ENCODE measurements at places on chromosomes 2 and 18.

- no peak for DNase-seq
Measured at GRCh38 chr2:73979021-73979420, 5.7 kb upstream of the TET3 start.

DNA sequence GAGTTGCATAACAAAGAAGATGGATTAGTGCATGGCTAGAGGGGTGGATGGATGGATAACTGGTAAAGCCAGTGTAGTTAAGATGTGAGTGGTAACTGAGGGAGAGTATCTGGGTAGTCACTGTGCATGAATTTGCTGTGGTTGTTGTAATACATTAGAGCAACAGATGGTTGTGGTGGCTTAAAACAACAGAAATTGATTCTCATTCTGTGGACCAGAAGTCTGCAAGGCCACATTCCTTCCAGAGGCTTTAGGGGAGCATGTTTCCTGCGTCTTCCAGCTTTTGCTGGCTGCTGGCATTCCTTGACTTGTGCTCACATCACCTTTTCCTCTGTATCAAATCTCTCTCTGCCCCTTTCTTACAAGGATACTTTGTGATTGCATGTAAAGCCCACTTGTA, 155.4 kb downstream of the ASB1 start:
- no peak for DNase-seq

GRCh38 chr2:96109931-96110511, 6.3 kb downstream of the ADRA2B start:
- no peak for DNase-seq

GRCh38 chr2:141393214-141393545, 737.6 kb downstream of the LRP1B start:
- DNase-seq = no peak

DNA sequence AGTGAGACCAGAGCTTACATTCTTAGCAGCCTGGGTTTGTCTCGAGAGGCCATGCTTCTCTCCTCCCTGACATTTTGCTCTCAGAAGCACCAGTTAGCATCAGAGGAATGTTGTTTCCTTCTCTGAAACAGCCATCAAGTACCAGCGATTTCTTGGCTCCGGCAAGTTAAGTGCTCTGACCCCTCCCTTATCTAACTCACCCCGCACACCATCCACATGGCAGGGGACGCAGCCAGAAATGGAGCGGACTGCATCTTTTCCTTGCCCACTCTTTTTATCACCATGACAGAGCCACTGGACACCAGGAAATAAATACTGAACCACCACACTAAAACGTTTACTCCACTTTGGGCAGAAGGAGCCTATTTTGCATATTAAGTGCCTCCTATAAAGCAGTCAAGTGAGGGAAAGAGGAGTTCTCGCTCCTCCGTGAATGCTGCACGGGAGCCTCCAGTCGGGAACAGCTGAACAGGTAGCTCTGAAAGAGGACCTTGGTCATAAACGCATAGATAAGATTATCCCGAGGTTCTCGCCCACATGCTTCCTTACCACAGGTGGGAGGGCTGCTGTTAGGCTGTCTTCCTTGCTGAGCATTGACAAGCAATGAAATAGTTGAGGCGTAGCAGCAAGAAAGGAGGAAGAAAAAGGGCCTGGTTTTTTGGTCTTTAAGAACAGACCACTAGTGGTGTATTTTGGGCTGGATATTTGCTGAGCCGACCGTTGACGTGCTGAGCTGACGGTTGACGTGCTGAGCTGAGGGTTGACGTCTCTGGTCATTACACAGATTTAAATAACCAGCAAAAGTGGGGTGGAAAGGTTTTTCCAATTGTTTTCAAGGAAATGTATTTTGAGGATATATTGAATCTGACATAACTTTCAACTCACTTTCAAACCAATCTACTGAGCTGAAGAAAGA, 71.4 kb upstream of the ITGB6 start:
- no peak for DNase-seq

- DNase-seq = peak; percentile 58
Measured at GRCh38 chr2:190786404-190787166, 94.0 kb upstream of the GLS start.

DNA sequence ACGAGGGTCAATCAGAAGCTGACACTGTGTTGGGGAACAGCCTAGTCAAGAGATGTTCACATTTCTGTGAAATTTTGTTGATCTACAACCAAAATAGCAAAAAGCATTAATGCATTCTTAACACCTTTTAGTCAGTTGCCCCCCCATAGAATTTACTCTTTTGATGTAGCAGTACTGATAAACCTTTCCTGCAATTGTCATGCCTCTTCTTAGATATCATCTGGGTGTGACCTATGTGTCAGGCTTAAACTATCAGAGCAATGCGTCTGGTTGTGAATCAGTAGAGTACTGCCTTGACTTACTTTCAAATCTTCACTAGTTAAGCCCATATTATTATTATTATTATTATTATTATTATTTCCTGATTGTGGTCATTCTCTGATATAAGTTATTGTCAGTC, 61.9 kb downstream of the GREB1L start:
- DNase-seq = no peak

DNA sequence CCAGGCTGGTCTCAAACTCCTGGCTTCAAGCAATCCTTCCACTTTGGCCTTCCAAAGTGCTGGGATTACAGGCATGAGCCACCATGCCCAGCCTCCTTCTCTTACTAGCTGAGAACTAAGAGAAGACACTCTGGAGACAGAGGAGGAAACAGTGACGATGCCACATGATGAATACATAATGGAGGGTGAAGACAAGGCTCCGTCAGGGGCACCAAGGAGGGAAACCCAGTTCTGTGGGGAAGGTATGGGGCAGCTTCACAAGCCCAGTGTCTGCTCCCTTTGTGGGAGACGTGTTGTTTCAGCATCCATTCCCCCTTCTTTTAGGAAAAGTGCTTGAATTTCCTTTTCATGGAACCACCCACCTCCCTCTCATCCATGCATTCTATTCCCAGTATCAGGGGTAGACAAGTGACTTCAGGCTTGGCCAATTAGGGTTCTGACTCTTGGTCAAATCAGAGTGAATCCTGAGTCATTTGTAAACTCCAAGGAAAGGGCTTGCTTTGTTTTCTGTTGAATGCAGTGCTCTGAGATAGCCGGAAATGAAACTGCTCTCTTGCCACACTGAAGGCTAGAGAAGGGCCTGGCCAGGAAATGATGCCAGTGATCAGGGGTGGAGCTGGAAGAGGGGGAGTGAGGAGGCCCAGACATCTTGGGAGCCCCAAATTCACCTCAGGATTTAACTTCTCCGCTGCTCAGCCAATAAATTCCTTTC, 23.7 kb downstream of the TMEM127 start:
- DNase-seq = peak; percentile 74

DNA sequence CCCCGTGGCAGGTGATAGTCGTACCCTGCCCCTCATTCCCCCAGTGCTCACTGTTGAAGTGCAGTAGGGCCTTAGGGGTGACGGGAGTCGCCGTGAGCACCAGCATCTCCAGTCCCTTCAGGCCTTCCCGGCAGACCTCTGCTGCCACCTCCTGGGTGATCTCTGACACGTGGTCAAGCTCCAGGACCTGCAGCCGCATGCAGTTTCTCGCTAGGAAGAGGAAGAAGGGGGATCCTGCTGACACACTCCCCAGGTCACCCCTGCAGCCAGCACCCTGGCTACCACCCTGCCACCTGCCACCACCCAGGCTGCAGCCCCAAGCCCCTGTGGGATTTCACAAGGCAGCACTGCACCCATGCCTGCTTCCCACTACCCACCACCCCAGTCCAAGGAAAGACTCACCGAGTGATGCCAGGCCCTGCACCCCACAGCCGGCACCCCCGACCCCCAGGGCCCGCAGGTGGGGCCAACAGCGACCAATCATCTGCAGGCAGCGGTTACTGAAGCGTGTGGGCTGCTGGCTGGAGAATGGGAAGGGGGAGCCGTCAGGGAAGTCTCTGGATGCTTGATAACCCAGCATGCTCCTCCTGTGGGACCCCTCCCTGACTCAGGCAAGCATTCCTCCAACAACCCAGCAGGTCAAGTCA, 23.8 kb downstream of the FBXO41 start:
- DNase-seq = peak; percentile 85

- no peak for DNase-seq
Measured at GRCh38 chr18:52278191-52278590, 61.8 kb upstream of the DCC start.

DNA sequence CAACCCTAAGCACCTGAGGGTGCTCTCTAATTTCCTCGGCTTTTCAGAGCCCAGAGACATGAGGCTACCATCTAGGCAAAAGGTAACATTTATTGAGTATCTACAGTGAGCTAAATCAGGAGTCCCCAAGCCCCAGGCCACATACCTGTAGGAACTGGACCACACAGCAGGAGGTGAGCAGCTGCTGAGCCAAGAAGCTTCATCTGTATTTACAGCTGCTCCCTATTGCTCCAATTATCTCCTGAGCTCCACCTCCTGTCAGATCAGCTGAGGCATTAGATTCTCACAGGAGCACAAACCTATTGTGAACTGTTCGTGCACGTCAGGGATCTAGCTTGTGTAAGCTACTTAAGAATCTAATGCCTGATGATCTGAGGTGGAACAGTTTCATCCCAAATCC, 70.2 kb downstream of the RND3 start:
- no peak for DNase-seq

GRCh38 chr18:55228191-55228590, 268.9 kb upstream of the CCDC68 start:
- DNase-seq = no peak

GRCh38 chr2:65429786-65430602, 2.4 kb downstream of the SPRED2 start:
- no peak for DNase-seq

- DNase-seq = no peak
Measured at GRCh38 chr2:20419007-20419576, 27.8 kb upstream of the RHOB start.

GRCh38 chr2:71282493-71282892, 49.1 kb upstream of the ZNF638 start:
- no peak for DNase-seq

All from adrenal gland (tissue), 19 donors.